ENCODE measurements at places on chromosomes 1 and 21.

GRCh38 chr1:27760426-27760825 lies 12.6 kb upstream of the STX12 start:
- no peaks in the 10 kb centered on the region for H3K4me1 ChIP-seq
- no peaks in the 10 kb centered on the region for H3K27me3 ChIP-seq
- peaks cover 14% of the 10 kb centered on the region for H3K36me3 ChIP-seq
- no peak for DNase-seq
- no peak overlapping the region for H3K4me3 ChIP-seq
- H3K27ac ChIP-seq, result no peak overlapping the region

- H3K4me3 ChIP-seq, result no peak overlapping the region
- peaks cover 16% of the 10 kb centered on the region for H3K4me1 ChIP-seq
- H3K27me3 ChIP-seq, result no peaks in the 10 kb centered on the region
- H3K36me3 ChIP-seq, result no peaks in the 10 kb centered on the region
- no peak for DNase-seq
- H3K27ac ChIP-seq, result no peak overlapping the region
Observed at GRCh38 chr1:45859221-45859620, 55.8 kb downstream of the MAST2 start.

- H3K36me3 ChIP-seq, result no peaks in the 10 kb centered on the region
- no peak overlapping the region for H3K27ac ChIP-seq
- H3K4me3 ChIP-seq, result no peak overlapping the region
- DNase-seq, result no peak
- no peaks in the 10 kb centered on the region for H3K27me3 ChIP-seq
Observed at GRCh38 chr1:160534823-160535605, 12.0 kb upstream of the SLAMF6 start.

DNA sequence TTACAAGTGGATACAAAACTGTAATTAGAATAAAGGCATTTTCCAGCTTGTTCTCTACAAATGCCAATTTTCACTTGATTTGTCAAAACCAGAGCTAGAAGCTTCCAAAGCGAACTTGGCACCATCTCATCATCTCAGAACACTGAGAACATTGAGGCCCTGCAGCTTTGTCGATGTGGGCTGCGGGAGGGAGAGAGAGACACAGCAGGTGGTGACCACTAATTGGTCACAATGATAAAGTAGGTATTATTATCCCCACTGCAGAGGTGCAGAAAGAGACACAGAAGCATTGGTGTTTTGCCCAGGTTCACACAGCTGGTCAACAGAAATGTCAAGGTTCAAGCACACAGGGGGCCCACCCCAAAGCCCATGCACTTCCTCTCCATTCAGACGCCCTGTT lies 72.2 kb upstream of the KRTAP19-8 start:
- H3K4me1 ChIP-seq, result no peaks in the 10 kb centered on the region
- H3K4me3 ChIP-seq, result no peak overlapping the region
- no peak overlapping the region for H3K27ac ChIP-seq
- DNase-seq, result no peak
- no peaks in the 10 kb centered on the region for H3K36me3 ChIP-seq

- no peaks in the 10 kb centered on the region for H3K36me3 ChIP-seq
- no peaks in the 10 kb centered on the region for H3K4me1 ChIP-seq
- peak; percentile 37 for DNase-seq
Observed at GRCh38 chr1:4601941-4602340, 52.5 kb upstream of the AJAP1 start.

GRCh38 chr1:240575981-240576662 lies 35.8 kb downstream of the GREM2 start:
- H3K27ac ChIP-seq, result no peak overlapping the region
- H3K4me3 ChIP-seq, result no peak overlapping the region
- H3K4me1 ChIP-seq, result no peaks in the 10 kb centered on the region
- H3K36me3 ChIP-seq, result no peaks in the 10 kb centered on the region

GRCh38 chr1:183480971-183481441 lies 8.7 kb downstream of the SMG7 start:
- H3K36me3 ChIP-seq, result no peaks in the 10 kb centered on the region
- DNase-seq, result no peak
- no peaks in the 10 kb centered on the region for H3K27me3 ChIP-seq
- H3K4me3 ChIP-seq, result no peak overlapping the region
- peak overlapping the region; percentile 34 for H3K27ac ChIP-seq

DNA sequence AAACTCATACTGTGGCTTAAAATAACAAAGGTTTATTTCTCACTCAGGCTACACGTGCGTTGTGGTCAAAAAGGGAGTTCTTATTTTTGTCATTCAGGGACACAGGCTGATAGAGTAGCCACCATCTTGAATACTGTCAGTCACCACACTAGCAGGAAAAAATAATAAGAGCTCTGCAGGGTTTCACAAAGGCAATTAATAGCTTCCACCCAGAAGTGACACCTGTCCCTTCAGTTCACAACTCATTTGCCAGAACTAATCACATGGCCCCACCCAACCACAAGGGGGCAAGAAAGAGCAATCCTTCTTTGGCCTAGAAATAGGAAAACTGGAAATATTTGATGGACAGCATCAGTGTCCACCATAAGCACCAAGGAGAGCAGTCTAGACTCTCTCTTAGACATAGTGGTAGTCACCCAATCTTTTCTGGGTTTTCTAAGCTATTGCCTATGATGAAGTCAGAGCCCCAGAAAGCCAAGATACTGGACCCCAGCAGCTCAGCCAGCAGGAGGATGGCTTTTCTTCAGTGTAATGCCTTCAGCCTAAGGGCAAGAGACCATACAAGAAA lies 8.2 kb downstream of the HAPLN2 start:
- H3K27me3 ChIP-seq, result peaks cover 79% of the 10 kb centered on the region
- peaks cover 8% of the 10 kb centered on the region for H3K4me1 ChIP-seq
- no peaks in the 10 kb centered on the region for H3K36me3 ChIP-seq
- no peak overlapping the region for H3K27ac ChIP-seq

- H3K4me1 ChIP-seq, result peaks cover 32% of the 10 kb centered on the region
- no peak overlapping the region for H3K27ac ChIP-seq
- no peak overlapping the region for H3K4me3 ChIP-seq
- H3K36me3 ChIP-seq, result peaks cover 4% of the 10 kb centered on the region
- DNase-seq, result no peak
Observed at GRCh38 chr1:24557711-24558131, 1.8 kb downstream of the NCMAP start.

DNA sequence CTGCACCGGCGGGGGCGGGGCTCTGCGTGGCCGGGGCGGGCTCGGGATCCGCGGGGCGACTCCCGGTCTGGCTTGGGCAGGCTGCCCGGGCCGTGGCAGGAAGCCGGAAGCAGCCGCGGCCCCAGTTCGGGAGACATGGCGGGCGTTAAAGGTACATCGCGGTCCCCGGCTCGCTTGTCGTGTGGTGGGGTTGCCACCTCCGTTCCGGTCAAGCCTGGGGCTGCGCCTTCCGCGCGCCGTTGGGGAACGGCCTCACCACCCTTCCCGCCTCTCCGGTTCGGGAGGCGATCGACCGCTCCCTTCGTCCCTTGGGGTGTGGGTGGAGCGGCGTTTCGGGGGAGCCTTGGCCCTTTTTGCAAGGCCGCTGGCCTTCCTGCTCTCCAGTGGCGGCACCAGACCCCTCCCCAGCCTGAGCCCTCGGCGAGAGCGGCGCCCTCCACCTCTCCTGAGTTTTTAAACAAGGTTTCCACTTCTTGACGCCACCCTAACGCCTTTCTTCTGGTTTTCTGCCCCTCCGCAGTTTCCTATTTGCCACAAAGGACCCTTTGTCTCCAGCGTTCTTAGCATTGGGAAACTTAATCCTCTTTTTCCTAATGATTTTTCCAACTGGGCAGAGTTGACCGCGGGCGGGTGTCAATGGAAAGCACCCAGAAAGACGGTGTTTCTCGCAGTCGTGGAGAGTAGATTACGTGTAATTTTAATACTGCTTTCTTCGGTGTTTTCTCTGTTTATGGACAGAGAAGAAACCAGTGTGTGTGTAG lies at the start of the genes LEPR and LEPROT:
TSS of gene LEPR (plus strand) at position 79 of the 761 bp plus-strand sequence. CDS start 144,898 bp downstream, outside the sequence.
TSS of gene LEPROT (plus strand) at position 79 of the 761 bp plus-strand sequence. CDS start at position 136, 57 bp downstream.
- H3K27ac ChIP-seq, result peak within 1 kb of the TSS; percentile 90
- peaks cover 23% of the 10 kb centered on the region for H3K4me1 ChIP-seq
- no peaks in the 10 kb centered on the region for H3K27me3 ChIP-seq

DNA sequence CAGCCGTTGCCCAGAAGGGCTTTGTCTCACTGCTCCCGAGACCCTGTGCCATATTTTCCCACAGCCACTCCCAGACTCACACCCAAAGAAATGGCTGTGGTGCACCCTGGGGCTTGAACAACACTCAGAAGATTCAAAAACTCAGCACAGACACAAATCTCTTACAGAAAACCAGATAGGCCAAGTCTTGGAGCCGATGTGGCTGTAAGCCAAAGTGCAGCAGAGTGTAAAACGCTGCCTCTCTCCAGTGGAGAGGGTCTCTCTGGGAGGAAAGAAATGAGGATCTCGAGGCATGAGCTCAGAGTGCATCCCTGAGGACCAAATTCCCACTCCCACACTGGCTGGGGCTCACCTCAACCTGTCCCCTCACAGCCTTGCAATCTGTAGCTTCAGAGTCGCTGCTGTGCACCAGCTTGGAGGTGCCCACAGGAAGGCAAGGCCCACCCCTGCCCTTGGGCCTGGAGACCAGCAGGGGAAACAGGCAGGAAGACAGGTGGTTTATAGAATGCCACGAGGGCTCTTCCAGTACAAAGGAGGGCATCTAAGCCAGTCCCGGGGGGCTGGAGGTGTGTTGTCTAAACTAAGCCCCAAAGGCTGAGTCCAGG lies 171.3 kb upstream of the AJAP1 start:
- H3K27ac ChIP-seq, result no peak overlapping the region
- H3K4me1 ChIP-seq, result peaks cover 6% of the 10 kb centered on the region
- DNase-seq, result no peak
- H3K36me3 ChIP-seq, result no peaks in the 10 kb centered on the region

DNA sequence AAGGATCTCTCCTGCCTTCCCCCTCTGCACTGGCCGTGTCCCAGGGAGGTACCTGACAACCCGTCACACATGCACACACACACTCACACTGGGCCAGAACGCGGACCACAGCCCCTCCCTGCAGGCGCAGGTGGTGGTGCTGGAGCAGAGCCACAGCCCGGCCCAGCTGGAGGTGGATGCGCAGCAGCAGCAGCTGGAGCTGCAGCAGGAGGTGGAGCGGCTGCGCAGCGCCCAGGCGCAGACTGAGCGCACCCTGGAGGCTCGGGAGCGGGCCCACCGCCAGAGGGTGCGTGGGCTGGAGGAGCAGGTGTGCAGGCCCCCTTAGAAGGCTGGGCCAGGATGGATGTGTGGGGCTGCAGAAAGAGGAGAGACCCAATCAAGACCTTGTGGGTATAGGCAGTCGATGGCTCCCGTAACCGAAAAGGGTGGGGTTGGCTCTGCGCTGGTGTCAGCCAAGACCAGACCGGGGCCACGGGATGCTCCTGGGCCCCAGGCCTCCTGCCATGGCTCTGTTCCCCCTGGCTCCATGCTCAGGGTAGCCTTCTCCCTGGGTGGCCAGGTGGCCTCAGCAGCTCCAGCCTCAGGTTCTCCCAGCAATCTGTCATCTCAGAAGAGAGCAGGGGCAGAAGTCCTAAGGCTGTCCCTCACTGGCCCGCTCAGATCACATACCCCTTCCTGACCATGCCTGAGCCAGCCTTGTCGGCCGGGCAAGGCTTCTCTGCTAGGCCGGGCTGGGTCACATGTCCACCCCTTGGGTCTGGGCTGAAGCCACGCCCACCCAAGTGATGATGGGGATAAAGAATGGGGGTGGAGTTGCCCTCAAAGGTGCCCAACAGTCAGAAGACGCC lies 8.9 kb downstream of the MFAP2 start:
- DNase-seq, result no peak
- no peak overlapping the region for H3K4me3 ChIP-seq
- no peak overlapping the region for H3K27ac ChIP-seq
- H3K4me1 ChIP-seq, result peaks cover 18% of the 10 kb centered on the region

DNA sequence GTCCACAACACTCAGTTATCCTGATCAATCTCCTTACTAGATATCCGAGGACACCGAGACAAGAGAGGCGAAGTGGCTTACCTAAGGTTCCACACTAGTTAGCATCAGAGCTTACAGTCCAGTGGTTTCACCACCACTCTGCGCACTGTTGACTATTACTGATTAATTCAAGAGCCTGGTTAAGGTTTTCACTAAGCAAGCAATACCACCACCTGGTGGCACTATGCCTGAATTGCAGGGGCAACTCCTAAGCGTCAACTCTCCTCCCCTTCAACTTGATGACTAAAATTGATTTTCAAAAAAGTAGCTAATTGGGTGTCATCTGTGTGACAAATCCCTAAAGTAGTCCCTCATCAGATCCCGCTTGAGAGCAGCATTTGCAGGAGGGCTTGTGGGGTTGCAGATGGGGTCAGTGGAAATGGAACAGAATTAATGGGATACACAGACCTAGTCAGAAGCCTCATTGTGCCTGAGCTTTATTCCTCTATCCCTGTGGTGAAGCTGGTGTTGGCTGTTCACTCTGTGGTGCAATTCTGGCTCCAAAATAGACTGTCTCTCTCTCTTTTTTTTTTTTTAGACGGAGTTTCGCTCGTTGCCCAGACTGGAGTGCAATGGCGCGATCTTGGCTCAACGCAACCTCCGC lies 9.1 kb downstream of the TTC22 start:
- no peak overlapping the region for H3K4me3 ChIP-seq
- DNase-seq, result no peak
- no peak overlapping the region for H3K27ac ChIP-seq

GRCh38 chr1:24704411-24705259 lies 40.6 kb upstream of the CLIC4 start:
- peak overlapping the region; percentile 66 for H3K27ac ChIP-seq
- H3K4me3 ChIP-seq, result peak overlapping the region; percentile 69
- H3K36me3 ChIP-seq, result no peaks in the 10 kb centered on the region
- H3K27me3 ChIP-seq, result no peaks in the 10 kb centered on the region
- no peak for DNase-seq
- H3K4me1 ChIP-seq, result peaks cover 25% of the 10 kb centered on the region

- no peaks in the 10 kb centered on the region for H3K36me3 ChIP-seq
- H3K27me3 ChIP-seq, result no peaks in the 10 kb centered on the region
- no peaks in the 10 kb centered on the region for H3K4me1 ChIP-seq
- no peak overlapping the region for H3K4me3 ChIP-seq
Observed at GRCh38 chr21:25186273-25186672, 421.0 kb downstream of the MRPL39 start.

DNA sequence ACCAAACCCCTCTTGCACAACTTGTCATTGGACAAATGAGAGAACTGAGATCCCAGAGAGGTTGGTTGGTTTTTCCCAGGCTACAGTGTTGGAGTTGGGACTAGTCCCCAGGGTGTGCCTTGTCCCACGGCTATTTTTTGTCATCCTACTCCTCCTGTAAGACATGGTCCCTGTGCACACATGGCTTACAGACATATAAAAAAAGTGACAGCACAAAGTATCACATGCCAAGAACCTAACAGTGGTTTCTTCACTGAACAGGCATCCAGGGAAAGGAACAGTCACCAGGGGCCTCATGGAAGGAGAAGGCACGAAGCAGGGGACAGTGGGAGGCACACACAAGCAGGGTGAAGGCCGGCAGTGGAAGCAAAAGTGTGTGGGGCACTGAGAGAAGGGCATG lies 36.5 kb downstream of the SERBP1 start:
- no peaks in the 10 kb centered on the region for H3K27me3 ChIP-seq
- H3K36me3 ChIP-seq, result peaks cover 6% of the 10 kb centered on the region
- no peak for DNase-seq
- H3K4me1 ChIP-seq, result no peaks in the 10 kb centered on the region
- H3K27ac ChIP-seq, result no peak overlapping the region

Measured in type B pancreatic cell (in vitro differentiated cells).